ENCODE measurements at places on chromosomes 7 and 10.

- no peak for DNase-seq
Observed at GRCh38 chr7:36971515-36972139, 247.3 kb upstream of the AOAH start.

- no peak for DNase-seq
Observed at GRCh38 chr7:114539575-114539974, 125.0 kb downstream of the FOXP2 start.

DNA sequence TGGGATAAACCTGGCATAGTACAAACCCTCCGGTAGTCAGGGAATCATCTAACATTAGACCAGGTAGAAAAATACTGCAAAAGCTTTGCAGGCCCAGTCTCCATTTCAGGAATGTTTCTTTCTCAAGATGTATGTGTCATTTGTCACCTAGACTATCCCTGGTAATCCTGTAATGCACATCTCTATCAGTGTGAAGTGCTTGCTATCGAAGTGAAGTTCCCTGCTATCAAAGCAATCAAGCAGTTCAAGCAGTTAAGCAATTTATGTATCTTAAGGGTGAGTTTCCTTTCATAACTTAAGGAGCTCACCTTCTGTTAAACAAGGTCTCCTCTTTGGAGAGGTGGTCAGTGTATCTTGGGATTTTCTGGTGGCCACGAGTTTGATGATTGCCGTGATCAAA is 47.2 kb downstream of the CELF2 start:
- DNase-seq = no peak

GRCh38 chr7:111528331-111528730 is 34.0 kb downstream of the IMMP2L start:
- DNase-seq = no peak

- DNase-seq = no peak
Observed at GRCh38 chr7:10237306-10237705, 736.4 kb upstream of the PHF14 start.

GRCh38 chr10:102419269-102420180 is 940 bp upstream of the PSD start:
- DNase-seq = no peak

DNA sequence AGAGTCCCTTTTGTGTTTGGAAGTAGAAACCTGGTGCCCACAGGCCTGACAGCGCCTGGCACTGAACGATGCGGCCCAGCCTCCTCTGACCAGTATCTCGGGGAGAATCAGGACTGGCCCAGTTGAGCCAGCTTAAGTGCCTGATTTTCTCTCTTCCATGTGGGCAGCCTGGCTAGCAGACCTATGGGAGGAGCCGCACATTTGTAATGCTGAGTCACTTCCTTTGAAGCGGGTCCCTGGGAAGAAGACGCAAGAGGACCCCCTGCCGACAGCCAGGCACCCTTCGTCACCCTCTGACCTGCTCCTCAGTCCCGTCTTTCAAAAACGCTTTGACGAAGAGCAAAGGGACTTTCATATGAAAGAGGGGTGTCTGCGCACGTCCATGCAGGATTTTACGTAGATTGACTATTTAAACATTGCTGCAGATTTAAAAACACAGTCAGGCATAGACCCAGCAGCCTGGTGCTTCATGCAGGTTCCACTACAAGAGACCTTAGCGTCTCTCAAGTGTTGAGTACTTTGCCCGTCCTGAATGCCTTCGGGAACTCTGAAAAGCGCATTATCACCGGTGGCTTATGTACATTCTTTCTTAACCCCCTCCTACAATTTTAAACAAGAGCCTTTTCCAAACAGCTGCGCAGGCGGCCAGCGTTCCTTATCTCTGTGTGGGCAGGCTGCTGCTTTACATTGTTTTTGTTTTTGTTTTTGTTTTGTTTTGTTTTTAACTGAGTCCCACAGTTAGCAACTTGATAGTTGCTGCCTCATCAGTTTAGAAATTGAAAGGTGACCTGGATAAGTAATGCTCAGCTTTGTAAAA is 36.5 kb upstream of the AP5Z1 start:
- no peak for DNase-seq

DNA sequence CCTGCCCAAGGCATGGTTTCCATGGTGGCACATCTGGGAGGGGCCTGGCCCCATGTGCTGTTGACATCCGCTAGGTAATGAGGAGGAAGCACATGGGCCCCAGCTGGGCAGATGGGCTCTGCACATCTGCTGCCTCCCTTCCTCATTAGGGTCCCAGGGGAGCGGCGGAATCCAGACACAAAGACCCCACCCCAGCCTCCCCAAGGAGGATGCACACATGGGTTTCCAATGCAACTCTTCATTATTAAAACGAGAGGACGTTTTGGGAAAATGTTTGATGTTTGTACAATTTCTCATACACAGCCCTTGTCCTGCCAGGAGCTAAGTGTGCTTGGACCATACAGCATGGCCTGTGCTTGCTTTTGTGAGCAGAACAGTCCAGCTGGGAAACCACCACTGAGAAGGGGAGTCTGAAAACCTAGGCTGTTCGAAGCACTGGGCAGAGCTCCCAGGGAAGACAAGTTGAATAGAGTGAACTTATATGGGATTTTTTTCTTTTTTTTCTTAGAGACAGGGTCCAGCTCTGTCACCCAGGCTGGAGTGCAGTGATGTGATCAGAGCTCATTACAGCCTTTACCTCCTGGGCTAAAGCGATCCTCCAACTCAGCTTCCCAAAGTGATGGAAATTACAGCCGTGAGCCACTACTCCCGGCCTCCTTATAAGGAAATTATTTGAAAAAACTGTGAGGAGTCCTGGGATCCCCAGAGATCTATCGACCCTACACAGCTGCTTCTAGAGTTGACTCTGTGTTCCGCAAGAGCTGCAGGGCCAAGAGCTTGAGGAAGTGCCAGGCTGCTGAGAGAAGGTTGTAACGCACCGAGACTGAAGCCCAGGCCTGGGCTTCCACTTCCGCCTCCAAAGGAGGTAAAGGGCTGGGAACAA is 23.4 kb downstream of the FAM107B start:
- no peak for DNase-seq
